ENCODE measurements at places on chromosomes 5 and 9. TPM values are rescaled to one million over a fixed set of nuclear protein-coding genes. Genes with fewer than 3 reads are reported as not detected.

PCDHGB4 gene
- total RNA-seq, result 3.2 TPM

ARHGEF39 gene
- total RNA-seq, result 0.58 TPM

DMRT1 gene
- not detected for total RNA-seq

TMEM8B gene
- 6.7 TPM for total RNA-seq

AHRR gene
- 4.5 TPM for total RNA-seq

DOCK8 gene
- 31.0 TPM for total RNA-seq

RNF180 gene
- 13.0 TPM for total RNA-seq

IFNA13 gene
- not detected for total RNA-seq

S100Z gene
- 0.90 TPM for total RNA-seq

MACIR gene
- total RNA-seq, result 41.8 TPM

FOXE1 gene
- not detected for total RNA-seq

ARSB gene
- 16.7 TPM for total RNA-seq

SH2D3C gene
- 28.1 TPM for total RNA-seq

CDO1 gene
- 60.8 TPM for total RNA-seq

PNPLA7 gene
- total RNA-seq, result 32.1 TPM

TLE1 gene
- total RNA-seq, result 115 TPM

IL4 gene
- not detected for total RNA-seq

GKAP1 gene
- total RNA-seq, result 8.1 TPM

HMCN2 gene
- total RNA-seq, result 3.1 TPM

DNA sequence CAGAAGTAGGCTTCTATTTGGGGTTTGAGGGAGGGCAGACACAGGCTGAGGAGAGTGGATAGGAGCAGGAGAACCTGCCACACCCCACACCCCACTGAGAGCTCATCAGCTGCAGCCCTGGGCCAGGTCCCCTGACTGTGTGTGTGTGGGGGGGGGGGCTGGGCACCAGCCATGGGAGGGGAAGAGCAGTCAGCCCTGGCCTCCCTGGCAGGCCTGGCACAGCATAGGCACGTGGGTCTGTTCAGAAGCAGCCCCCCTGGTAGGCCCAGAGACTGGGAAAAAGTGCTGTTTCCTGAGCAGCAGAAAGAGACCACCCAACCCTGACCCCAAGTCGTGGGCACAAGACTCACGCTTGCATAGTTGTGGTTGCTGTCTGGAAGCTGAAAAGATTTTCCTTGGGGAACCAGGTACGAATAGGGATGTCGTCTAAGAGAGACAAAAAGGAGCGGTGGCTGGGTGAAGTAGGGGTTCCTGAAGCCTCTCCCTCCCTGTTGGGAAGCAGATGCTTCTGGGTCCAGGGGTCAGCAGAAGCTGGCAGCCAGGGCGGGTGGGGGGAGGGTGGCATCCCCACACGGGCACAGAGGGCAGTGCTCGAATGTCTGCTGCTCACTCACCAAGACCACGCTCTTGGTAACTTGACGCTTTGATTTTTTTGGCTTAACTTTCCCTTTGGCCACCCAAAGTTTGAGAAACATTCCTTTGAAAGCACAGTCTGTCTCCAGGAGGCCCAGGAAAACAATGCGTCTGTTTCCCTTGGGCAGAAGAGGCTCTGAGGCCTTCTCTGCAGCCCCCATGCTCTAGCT lies 2.9 kb downstream of the NSMF start:
- no peak for DNase-seq

- DNase-seq, result no peak
Observed at GRCh38 chr5:137635521-137635921, 100.4 kb downstream of the KLHL3 start.

- no peak for DNase-seq
Observed at GRCh38 chr5:135254183-135254582, 144.8 kb downstream of the MACROH2A1 start.

DNA sequence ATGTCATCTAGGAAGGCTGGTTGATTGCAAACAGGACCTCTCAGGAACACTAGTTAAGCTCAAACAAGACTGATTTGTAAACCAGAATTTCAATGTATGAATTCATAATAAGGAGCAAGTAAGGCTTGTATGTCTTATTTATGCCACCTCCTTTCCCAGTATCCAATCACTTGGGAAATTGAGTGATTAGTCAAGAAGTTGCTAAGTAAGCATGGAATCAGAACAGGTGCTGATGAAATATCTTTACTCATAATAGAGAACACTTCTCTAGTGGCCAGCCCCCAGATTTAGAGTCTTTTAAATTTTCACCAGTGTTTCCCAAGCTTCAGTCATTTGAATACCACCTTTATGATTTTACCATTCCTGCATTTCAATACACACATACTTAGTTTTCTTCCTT lies 5.3 kb upstream of the DDX4 start:
- no peak for DNase-seq

DNA sequence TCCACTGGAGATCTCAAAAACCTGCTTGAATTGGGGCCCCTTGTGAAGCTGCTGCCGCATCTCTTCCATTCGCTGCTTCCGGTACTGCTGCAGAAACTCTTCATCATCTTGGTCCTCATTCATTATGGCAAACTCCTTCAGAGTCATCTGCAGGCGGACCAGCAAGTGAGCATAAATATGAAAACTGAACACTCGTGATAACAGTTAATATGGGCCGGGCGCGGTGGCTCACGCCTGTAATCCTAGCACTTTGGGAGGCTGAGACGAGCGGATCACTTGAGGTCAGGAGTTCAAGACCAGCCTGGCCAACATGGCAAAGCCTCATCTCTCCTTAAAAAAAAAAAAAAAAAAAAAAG lies 7.9 kb downstream of the PDCL start:
- no peak for DNase-seq

DNA sequence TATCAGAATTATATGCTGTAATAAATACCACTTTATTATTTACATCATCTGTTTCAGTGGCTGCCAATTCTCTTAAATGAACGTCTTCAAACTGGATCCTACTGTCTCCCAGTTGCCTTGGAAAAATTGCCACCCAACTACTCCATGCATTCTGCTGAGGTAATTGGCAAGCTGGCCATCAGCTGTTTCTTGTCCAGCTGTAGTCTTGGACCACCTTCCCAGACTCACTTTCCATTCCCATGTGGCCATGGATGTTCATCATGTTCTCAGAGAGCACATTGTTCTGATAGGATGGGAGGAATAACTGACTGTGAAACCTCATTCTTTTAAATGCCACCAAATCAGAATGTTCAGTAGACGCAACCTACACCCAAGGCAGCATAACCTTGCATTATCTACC lies 157.5 kb downstream of the DOCK8 start:
- no peak for DNase-seq

DNA sequence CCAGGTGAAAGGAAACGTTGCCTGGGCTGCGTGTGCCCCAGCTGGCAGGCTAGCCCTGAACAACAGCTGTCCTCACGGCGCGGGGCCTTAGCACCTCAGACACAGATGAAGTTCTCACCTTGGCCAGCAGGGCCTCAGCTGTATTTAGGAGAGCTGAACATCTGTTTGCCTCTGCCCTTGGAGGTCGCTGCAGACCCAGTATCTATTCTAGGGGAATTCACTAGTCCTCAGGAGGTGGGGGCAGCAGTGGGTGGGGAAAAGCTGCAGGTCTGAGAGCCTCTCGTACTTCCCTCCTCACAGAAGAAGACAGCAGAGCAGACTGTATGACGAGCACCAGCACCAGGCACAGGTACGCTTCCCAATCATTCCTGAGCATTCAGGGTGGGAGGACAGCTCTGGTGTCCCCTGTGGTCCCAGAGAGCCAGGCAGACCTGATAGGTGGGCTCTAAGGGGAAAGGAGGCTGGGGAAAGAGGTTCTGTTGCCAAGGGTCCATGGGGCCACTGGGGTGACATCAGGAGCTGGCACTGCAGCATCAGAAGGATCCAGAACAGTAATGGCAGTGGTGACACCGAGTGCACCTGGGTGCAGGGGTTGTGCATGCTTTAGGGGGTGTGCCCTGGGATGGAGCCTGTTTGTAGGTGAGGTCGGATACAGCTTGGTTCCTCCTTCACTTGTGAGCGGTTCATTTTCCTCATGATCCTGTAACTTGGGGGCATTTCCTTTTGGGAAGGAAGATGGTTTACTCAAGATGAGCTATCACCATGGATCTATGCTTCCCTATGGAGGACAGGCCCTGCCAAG lies 13.8 kb downstream of the CD74 start:
- DNase-seq, result no peak

GRCh38 chr5:36704131-36704530 lies 97.7 kb downstream of the SLC1A3 start:
- no peak for DNase-seq

GRCh38 chr9:120668399-120668798 lies 45.9 kb downstream of the MEGF9 start:
- DNase-seq, result no peak

DNA sequence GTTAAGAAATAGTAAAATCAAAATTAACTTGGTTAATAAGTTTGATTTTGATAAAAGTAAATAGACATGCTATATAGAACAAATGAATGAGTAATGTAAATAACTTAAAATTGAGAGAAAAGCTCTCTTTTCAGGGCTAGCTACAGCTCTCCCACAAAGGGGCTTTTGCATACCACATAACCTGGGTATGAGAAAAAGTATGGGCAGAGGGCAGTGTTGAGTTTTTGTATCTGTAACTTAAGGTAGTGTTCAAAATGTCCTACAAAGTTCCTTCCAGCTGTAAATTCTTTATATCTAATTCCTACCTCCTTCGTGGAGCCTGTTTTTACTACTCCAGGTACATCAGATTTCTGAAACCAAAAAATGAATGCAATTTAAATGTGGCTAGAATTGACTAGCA lies 18.9 kb upstream of the TTC33 start:
- DNase-seq, result no peak

GRCh38 chr9:112041536-112042243 lies 133.4 kb downstream of the SUSD1 start:
- no peak for DNase-seq

DNA sequence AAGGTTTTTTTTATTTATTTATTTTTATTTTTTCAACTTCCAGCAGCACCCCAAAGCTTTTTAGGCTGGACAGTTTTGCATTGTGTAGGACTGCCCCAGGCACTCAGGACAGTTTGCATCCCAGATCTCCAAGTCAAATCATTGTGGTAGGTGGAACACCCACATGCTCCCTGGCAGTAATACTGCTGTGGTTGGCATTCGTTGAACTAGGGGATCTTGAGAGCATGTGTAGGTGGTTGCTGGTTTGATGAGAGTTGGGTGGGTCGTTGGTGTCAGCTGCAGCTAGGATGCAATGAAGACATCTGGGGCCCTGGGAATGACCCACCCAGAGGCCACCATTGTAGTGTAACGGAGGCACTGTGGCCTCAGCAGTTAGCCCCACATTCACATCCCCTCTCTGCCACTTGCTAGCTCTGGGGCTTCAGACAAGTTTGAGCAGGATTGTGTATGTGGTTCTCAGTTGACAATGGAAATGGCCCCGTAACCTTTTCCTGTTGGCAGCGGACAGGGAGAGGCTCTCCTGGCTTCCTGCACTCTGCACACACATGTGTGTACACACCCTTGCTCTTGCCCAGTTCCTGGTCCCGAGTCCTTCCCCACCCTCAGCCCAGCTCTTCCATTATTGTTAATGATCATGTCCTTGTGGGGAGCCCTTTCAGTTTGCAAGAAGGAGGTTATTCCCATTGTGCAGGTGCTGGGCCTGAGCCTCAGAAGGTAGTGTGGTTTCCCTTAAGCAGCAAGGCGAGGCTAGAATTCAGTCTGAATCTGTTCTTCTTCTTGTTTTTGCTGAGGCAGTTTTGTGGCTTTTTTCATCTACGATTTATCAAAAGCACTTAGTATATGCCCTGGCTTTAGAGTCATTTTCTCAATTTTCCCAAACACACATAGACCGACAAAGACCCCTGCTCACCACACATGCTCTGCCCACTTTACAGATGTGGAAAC lies 46.5 kb downstream of the PPARGC1B start:
- no peak for DNase-seq

- DNase-seq, result no peak
Observed at GRCh38 chr5:65663804-65664521, 39.1 kb downstream of the SHLD3 start.

GRCh38 chr9:120919843-120920805 lies 6.5 kb downstream of the TRAF1 start:
- no peak for DNase-seq

GRCh38 chr5:96601715-96602244 lies 60.4 kb upstream of the CAST start:
- no peak for DNase-seq

DNA sequence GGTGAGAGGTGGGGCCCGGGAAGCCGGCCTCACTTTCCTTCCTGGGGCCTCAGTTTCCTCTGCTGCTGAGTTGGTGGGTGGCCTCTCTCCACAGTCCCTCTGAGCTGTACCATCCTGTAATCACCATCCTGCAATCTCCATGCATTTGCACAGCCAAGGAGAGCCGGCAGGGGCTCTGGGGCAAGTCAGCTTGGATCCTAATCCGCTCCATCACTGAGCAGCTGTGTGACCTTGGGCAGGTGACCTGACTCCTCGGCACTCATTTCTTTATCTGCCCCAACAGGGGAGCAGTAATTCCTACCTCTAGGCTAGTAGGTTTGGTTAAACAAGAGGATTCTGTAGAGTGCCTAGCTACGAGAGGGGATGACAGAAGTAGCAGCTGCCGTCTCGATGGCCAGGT lies 88.2 kb upstream of the ZNF618 start:
- no peak for DNase-seq

GRCh38 chr5:38789134-38789533 lies 56.7 kb upstream of the OSMR start:
- no peak for DNase-seq

DNA sequence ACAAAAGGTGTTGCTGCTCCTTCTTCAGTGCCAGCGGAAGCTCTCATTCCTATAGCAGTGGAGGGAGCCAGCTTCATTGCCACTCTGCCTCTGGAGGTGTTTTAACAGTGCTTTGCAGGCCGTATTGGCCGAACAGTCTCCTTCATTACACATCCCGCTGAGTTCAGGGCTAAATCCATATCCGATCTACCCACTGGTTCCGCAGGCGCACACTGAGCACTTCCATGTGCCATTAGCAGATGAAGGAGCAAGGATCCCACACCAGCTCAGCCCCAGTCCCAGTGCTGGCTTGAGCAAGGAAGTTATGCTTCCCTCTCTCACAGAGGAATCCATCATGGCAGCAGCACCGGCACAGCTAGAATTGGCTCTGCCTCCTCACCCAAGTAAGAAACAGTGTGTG lies 121.2 kb upstream of the IRX2 start:
- DNase-seq, result peak; percentile 75

DNA sequence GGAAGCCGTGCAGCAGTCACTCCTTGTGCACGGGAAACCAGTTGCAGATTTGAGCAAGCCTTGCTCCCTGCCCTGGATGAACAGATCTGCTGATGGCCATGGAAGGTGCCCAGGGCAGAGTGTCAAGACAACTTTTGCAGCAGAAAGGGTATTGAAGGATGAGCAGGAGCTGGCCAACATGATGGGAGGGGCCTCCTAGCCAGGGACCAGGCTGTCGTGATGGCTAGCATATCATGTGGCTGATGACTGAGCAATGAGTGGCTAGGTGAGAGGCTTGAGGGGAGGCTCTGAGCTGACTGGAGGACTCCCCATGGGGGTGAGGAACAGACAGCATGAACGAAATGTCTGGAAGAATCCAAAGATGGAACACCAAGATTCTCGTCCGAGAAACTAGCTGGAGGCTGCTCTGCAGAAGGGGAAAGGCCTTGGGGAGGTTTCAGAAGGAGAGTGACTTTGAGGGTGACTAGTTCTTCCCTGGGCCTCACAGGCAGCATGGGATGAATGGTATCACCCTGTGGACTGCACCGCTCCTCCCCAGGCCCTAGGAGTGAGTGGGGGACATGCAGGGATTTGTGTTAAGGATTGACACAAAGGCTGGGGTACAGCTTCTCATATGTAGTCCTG lies 18.5 kb downstream of the PPARGC1B start:
- DNase-seq, result peak; percentile 64

GRCh38 chr5:174251305-174252000 lies 205.9 kb downstream of the NSG2 start:
- no peak for DNase-seq

- DNase-seq, result no peak
Observed at GRCh38 chr5:22102823-22103359, 750.3 kb downstream of the CDH12 start.

Measured in mesenteric fat pad (tissue), 1 donor.